ENCODE measurements at places on chromosomes 4 and X.

- DNase-seq: no peak
Measured at GRCh38 chrX:39900777-39901170, 197.0 kb downstream of the BCOR start.

DNA sequence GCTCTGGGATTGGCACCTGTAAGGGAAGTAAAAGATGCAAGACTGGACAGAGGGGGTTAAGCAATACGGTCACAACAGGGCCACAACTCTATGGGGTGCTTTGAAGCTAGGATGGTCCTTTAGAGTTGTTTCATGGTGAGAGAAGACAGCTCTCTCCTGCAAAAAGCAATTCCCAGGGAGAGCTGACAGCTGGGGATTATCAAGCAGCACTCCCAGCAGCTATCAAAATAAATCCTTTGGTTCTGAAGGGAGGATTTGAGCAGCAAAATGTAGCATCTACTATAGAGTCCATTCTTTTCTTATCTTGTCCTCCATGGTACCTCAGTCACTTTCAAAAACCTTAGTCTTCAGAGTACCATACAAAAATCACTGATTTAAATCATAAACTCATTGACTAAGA lies 35.1 kb upstream of the AP1AR start:
- no peak for DNase-seq

GRCh38 chrX:52270453-52271116 lies 85.9 kb downstream of the MAGED4 start:
- DNase-seq: no peak

DNA sequence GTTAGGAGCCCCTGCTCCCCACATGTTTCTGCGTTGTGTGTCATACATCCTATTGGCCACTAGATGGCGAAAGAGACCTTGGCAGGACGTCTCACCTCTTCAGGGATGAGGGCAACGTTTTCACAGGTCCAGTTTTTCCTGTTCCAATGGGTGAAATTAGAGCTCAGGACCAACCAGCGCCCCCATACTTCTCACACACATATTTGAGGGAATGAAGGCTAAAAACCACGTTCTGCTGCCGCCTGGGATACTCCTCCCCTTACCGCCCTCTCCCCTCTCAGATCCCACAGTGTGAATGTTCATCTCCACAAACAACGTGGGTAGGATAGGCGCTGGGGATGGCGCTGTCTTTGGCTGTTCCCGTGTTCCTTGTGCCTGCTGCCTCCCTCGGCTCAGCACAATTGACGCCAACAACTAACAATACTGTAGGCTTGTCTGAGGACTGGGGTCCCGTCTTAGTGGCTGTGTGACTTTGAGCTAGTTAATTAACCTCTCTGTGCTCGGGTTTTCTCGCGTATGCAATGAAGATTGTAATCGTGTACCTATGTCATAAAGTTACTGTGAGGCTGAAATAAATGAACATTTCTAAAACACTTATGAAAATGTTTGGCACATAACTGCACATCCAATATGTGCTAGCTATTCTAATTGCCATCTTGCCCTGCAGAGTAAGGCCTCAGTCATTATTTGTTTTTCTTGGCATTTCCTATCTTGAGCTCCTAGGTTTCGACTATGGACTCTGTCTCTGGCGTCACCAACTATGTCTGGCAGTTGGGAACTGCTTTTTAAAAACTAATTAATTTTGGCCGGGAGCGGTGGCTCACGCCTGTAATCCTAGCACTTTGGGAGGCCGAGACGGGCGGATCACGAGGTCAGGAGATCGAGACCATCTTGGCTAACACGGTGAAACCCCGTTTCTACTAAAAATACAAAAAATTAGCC lies 181.3 kb upstream of the STK26 start:
- DNase-seq: no peak

DNA sequence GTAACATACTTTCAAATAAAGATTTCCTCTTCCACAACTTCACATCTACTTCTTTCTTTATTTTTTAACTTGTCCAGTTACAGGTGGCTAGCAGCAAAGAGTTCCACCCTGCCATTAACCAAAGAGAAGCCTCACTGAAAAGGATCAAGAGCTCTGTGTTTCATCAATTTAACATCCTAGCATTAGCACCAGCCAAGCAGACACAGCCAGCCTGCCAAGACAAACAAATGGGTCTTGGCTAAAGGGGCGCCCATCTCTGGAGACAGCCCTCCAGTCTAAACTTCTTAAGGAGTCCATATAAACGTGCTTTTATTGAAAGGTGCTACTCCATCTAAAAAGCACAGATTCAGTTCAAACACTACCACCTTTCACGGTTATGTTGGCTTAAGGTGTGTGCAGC lies 105.3 kb downstream of the ADAMTS3 start:
- DNase-seq: no peak

- no peak for DNase-seq
Measured at GRCh38 chrX:12013211-12013618, 125.1 kb upstream of the FRMPD4 start.

DNA sequence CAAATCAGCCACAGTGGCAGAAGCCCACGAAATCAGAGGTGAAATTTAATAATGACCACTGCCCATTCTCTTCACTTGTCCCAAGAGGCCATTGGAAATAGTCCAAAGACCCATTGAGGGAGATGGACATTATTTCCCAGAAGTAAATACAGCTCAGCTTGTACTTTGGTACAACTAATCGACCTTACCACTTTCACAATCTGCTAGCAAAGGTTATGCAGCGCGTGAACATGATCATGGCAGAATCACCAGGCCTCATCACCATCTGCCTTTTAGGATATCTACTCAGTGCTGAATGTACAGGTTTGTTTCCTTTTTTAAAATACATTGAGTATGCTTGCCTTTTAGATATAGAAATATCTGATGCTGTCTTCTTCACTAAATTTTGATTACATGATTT lies at the start of gene F9:
TSS of gene F9 (plus strand) at position 190 of the 400 bp plus-strand sequence. CDS start at position 216, 26 bp downstream.
- no peak for DNase-seq

- DNase-seq: no peak
Measured at GRCh38 chr4:121668368-121669162, 28.2 kb downstream of the ANXA5 start.

GRCh38 chr4:70842761-70843435 lies 3.2 kb upstream of the GRSF1 start:
- no peak for DNase-seq

- no peak for DNase-seq
Measured at GRCh38 chr4:88697141-88697540, 488 bp downstream of the NAP1L5 start.

DNA sequence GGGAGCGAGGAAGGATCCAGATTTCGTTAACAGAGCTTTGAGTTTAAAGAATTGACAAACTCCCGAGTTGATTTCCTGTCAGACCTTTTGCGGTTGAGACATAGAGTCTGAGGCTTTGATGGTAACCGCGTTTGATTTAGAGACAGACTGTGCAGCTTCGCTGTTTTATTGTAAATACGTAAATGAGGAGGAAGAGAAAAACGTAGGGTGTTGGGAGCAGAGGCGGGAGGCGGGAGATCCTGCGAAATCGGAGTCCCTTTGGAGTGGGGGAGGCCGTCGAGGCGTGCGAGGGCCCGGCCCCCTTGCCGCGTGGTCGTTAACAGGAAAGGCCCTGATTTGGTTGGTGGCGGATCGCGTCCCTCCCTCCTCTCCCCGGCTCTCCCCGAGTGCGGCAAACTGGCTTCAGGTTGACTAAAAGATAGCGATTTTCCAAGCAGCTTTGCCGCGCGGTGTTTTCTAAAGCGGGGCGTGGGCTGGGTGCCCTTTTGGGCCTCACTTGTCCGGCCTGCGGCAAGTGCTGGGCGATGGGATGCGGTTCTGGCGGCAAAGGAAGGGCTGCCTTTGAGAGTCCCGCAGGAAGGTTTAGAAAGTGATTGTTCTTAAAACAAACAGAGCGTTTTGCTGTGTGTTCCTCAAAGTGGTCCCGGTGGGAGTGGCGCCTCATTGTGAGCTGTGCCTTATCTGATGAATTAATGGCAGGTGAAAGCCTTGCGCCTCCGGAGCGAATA lies 857 bp downstream of the SCML1 start:
- no peak for DNase-seq

- DNase-seq: no peak
Measured at GRCh38 chr4:61638591-61638990, 438.5 kb downstream of the ADGRL3 start.

DNA sequence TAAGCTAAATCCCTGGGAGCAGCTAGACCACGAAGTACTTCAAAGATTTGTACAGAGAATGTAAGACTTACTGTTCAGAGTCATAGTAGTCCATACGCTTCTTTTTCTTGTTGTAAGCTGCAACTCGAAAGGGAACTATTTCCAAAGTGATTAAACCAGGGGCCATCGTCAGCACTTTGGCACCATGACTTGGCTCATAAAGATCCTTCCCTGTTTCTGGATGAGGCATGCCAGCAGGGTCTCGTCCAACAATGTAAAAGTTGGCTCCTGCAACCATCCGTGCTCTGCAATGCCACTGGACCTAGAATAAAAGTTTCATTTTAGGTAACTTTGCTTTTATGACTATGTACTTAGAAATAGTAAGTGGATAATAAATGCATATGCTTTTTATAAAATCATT lies 88.5 kb downstream of the PAPSS1 start:
- no peak for DNase-seq

DNA sequence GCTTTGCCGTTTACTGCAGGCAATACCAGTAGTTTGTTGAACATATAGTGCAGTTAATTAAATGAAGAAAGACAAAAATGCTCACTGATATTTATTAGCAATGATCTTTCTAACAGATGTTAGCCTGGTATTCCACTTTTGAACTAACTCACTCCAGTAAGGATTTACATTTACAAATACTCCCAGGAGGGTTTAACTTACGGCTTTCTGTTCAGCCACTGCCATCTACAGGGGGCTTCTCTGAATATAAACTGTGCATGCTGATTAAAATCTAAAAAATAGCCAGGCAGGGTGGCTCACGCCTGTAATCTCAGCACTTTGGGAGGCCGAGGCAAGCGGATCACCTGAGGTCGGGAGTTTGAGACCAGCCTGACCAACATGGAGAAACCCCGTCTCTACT lies 2.2 kb upstream of the SRD5A3 start:
- DNase-seq: no peak

DNA sequence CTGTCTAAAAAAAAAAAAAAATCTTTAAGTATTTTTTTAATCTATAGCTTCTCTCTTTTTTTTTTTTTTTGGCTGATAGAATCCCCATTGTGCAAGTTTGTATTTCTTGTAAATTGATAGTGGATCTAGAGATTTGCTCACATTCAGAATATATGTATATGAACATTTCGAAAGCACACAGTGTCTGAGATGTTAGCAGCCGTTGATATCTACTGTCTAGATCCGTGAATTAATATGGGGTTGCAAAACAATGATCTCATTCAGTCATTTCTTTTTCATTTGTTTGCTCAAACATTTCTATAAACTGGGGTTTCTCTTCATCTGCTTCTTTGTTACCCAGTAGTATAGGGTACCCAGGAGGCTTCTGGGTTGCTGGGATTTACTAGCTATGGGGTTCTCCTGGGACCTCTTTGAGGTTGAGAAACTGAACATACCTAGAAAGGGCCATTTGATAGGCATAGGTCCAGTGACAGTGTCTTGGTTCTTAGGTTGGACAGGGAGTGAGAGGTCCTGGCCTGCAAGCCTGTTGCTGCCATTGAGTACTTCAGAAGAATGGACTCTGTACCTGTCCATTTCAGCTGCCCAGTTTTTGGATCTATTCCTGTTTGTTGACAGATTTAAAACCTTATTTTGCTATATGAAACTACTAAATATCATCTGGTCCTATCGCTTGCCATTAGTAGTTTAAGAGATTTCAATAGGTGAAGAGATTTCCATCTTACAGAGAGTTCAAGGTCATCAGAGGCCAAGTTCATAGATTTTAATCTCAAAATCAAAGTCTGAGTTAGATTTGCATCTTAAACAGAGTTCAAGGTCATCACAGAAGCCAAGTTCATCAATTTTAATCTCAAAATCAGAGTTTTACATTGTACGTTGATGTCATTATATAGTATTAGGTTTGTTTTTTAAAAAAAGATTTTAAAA lies 50.8 kb downstream of the WWC2 start:
- DNase-seq: no peak

DNA sequence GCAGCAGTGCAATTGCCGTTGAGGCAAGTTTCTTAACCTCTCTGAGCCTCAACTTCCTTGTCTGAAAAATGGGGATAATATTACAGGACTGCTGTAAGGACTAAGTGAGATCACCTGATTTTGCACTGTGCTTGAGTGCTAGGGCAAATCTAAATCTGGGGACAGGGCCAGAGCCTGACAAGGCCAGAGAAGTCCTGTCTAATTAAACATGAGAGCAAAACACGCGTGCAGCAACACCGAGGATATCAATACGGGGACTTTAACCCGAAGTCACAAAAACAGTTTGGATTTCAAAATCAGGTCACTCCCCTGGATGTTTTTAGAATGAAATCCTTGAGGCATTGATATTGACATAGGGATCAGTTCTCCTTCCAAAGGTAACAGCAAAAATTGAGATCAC lies 5.7 kb upstream of the GJB1 start:
- no peak for DNase-seq

DNA sequence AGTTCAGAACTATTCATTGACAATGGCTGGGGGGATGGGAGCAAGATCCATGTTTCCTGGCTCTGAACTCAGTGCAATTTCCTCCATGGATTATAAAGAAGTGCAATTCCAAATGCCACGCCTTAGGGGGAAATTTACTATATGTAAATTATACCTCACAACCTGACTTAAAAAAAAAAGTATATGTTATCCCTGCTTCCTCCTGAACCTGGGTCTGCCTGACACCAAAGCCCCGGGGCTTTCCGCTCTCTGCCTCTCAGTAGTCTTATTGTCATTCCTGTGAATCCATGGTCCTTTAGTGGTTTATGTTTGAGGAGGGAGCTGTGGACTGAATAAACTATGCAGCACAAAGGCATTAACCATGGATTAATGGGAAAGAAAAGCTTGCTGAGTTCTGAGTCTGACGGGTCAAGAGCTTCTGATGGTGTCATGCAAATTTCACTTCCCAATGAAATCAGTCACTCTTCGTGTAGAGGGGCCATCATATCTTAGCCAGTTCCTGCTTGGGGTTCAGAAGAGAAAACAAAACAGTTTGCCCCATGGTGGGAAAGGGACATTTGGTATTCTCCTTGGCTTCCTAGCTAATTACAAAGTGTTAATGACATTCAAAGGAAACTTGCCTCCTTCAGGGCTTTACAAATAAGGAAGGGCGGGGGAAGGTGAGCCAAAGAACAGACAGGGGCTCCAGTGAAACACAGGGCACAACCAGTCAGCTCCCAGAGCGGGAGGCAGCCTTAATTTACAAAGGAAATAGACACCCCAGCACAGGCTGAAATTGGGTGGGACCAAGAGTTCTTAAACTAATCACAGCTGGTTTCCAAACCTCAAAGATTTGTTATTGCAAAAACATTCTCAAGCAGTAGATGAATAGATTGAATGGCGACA lies 14.3 kb downstream of the FAM9C start:
- no peak for DNase-seq

GRCh38 chr4:13207226-13207625 lies 276.9 kb downstream of the RAB28 start:
- DNase-seq: no peak

DNA sequence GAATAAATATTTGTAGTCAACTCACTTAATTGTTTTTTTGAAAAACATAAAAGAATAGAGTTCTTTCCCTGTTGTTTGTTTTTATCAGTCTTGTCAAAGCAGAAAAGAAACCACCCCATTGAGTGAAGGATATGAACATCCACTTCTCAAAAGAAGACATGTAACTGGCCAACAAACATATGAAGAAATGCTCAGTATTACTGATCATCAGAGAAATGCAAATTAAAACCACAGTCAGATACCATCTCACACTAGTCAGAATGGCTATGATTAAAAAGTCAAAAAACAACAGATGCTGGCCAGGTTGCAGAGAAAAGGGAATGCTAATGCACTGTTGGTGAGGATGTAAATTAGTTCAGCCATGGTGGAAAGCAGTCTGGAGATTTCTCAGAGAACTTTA lies 326.1 kb upstream of the EMCN start:
- no peak for DNase-seq

GRCh38 chr4:120055162-120055561 lies 11.5 kb downstream of the MAD2L1 start:
- no peak for DNase-seq
